Heart left ventricle (tissue), 16 donors: ENCODE measurements at places on chromosomes 6 and 20. TPM values are rescaled to one million over a fixed set of nuclear protein-coding genes. Genes with fewer than 3 reads are reported as not detected.

Gene LAMA2
- total RNA-seq = 299 TPM

Gene TRIM15
- not detected for total RNA-seq

DNA sequence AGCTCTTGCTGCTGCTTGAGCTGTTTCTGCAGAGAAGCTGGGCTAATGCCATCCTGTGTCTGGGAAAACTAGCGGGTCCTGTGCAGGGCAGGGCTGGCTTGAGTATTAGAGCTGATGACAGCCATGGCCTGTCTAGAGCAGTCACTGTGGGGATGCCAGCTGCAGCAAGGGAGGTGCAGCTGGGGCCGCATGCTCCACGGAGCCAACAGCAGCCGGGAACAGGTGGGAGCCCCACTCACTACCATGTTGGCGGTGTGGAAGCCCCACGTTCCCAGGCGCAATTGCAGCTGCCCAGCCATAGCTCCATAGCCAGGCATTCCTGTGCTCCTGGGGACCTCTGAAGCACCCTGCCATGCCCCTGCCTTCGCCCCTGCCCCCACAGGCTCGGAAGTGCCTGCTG lies 212.9 kb downstream of the TFAP2C start:
- no peak overlapping the region for H3K4me3 ChIP-seq
- H3K36me3 ChIP-seq = no peaks in the 10 kb centered on the region
- DNase-seq = no peak

Gene PAX1
- total RNA-seq = not detected

Gene ABHD16B
- not detected for total RNA-seq

Gene PLA2G7
- total RNA-seq = 0.39 TPM

Gene KIAA0408
- 0.99 TPM for total RNA-seq

DNA sequence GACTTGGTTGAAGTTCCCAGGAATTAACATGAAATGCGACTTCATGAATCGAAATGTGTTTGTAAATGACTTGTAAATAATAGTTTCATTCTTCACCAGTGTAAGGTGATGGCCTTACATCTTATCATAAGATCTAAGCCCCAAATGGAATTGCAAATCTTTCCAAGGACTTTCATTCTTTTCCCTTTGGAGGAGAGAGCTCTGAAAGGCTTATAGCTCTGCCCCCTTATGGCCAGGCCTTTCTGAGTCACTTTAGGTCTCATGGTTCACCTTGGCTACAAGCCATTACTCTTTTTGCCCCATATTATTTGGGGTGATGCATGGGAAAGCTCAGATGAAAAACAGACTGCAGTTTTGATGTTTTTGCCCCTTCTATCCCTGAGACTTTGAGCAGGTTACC lies 209.1 kb upstream of the BMP2 start:
- H3K27me3 ChIP-seq = no peaks in the 10 kb centered on the region
- H3K4me1 ChIP-seq = no peaks in the 10 kb centered on the region
- no peaks in the 10 kb centered on the region for H3K36me3 ChIP-seq
- no peak overlapping the region for H3K27ac ChIP-seq
- no peak overlapping the region for H3K4me3 ChIP-seq

- no peak overlapping the region for H3K27ac ChIP-seq
- H3K4me3 ChIP-seq = no peak overlapping the region
- no peaks in the 10 kb centered on the region for H3K27me3 ChIP-seq
- no peaks in the 10 kb centered on the region for H3K4me1 ChIP-seq
These were observed 2.2 kb upstream of the NEU1 start for GRCh38 chr6:31864818-31865204.

Gene BANF2
- not detected for total RNA-seq

Gene SIM1
- total RNA-seq = not detected

- H3K4me3 ChIP-seq = no peak overlapping the region
- no peak overlapping the region for H3K27ac ChIP-seq
- peak; percentile 45 for DNase-seq
- H3K36me3 ChIP-seq = no peaks in the 10 kb centered on the region
These were observed 49.0 kb downstream of the SSR1 start for GRCh38 chr6:7264041-7264440.

DNA sequence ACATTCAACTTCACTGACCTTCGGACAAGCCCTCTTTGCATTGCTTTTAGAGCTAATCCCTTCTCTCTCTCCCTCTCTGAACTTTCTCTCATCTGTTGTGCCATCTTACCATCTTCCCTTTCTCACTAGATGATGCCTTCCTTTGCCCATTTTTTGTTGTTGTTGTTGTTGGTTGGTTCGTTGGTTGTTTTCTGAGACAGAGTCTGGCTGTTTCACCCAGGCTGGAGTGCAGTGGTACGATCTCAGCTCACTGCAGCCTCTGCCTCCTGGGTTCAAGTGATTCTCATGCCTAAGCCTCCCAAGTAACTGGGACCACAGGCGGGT lies 18.8 kb downstream of the MAP3K5 start:
- no peaks in the 10 kb centered on the region for H3K27me3 ChIP-seq
- H3K36me3 ChIP-seq = no peaks in the 10 kb centered on the region
- peak overlapping the region; percentile 47 for H3K27ac ChIP-seq
- DNase-seq = no peak

DNA sequence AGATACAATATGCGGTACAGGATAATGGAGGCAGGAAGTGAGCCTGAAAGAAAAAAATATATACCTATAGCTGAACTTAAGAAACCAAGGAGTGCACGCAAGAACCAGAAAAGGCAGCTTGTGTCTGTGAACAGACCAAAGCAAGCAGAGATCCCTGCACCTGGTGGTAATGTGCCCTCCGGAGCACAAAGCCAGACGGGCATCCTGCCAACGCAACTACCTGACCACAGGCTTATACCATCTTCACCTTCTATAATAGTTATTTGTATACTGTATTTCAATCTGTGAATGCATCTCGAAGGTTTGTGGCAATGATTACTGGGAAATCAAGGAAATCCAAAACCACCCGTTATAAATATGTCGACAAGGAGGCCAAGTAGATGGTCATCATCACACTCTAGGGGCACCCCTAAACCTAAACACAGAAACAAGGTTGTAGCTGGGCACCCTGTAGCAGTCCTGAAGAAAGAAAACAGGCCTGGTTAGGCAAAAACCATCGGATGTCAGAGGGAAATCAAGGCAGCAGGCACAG lies 801 bp downstream of the FBXL4 start:
- peak; percentile 36 for DNase-seq
- peaks cover 4% of the 10 kb centered on the region for H3K4me1 ChIP-seq
- H3K36me3 ChIP-seq = no peaks in the 10 kb centered on the region
- H3K27ac ChIP-seq = peak overlapping the region; percentile 91

- H3K36me3 ChIP-seq = no peaks in the 10 kb centered on the region
- H3K4me1 ChIP-seq = peaks cover 7% of the 10 kb centered on the region
- H3K27me3 ChIP-seq = no peaks in the 10 kb centered on the region
- no peak for DNase-seq
- no peak overlapping the region for H3K27ac ChIP-seq
These were observed 380.5 kb downstream of the C6orf118 start for GRCh38 chr6:164928728-164929407.

DNA sequence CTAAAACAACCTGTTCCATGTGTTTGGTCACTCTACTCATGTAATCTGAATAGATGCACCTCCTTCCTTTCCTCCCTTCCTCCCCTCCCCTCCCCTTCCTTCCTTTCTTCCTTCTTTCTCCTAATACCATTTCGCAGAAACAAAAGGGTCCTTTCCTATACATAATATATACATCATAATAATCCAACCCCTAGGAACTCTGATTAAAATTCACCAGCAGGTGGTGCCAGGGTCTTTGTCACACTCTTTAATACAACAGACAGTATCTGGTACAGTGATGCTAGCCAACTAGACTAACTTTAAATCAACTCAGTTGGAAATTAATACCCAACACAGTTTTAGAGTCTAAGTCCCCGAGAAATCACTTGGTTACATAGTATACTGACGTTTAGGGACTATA lies 181.2 kb upstream of the SHLD1 start:
- H3K4me3 ChIP-seq = no peak overlapping the region
- no peaks in the 10 kb centered on the region for H3K27me3 ChIP-seq
- H3K27ac ChIP-seq = no peak overlapping the region
- no peak for DNase-seq
- H3K36me3 ChIP-seq = peaks cover 98% of the 10 kb centered on the region
- H3K4me1 ChIP-seq = no peaks in the 10 kb centered on the region

- H3K4me3 ChIP-seq = no peak overlapping the region
- no peaks in the 10 kb centered on the region for H3K36me3 ChIP-seq
- H3K27me3 ChIP-seq = no peaks in the 10 kb centered on the region
These were observed 59.0 kb downstream of the COL21A1 start for GRCh38 chr6:56188429-56188828.

GRCh38 chr6:84926189-84927155 lies 162.1 kb upstream of the TBX18 start:
- no peak for DNase-seq
- no peak overlapping the region for H3K4me3 ChIP-seq
- no peaks in the 10 kb centered on the region for H3K4me1 ChIP-seq
- no peak overlapping the region for H3K27ac ChIP-seq

Gene MYB
- total RNA-seq = 0.53 TPM

DNA sequence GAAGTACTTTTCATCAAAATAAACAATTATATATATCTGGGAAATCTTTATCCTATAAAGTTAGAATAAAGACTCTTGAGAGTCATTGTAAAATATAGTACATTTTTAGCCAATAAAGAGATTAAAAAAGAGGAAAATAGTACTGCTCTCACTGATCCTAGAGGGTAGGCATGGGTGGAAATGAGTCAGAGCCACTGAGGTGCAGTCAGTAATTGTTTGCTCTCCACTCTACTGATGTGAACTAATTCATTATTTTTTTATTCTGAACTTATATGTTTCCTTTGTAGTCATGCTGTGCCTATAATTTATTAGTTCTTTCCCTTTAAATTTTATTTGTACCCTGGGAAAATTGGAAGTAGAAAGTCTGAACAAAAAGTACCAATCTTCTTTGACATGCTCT lies 1359.4 kb upstream of the GJE1 start:
- DNase-seq = no peak
- H3K27me3 ChIP-seq = no peaks in the 10 kb centered on the region
- H3K36me3 ChIP-seq = no peaks in the 10 kb centered on the region
- H3K4me1 ChIP-seq = no peaks in the 10 kb centered on the region

Gene BNIP5
- total RNA-seq = not detected

DNA sequence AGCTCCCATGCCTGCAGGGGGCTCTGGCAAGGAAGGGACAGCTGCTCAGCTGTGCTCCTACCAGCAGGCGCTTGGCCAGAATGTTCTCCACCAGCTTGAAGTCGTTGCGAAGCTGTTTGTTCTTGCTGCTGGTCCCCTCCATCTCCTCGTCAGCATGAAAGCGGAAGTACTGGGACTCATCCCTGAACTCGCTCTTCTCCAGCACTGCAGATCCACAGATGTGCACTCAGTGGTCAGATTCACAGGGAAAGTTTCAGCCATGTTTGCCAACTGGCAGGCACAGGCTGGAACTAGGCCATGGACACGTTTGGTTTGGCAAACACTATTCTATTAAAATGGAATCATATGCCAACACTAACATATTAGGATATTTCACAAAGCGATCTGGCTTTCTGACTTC lies 167.9 kb downstream of the PREX1 start:
- no peak overlapping the region for H3K27ac ChIP-seq
- H3K36me3 ChIP-seq = peaks cover 15% of the 10 kb centered on the region
- H3K4me1 ChIP-seq = no peaks in the 10 kb centered on the region
- H3K27me3 ChIP-seq = no peaks in the 10 kb centered on the region
- H3K4me3 ChIP-seq = no peak overlapping the region

DNA sequence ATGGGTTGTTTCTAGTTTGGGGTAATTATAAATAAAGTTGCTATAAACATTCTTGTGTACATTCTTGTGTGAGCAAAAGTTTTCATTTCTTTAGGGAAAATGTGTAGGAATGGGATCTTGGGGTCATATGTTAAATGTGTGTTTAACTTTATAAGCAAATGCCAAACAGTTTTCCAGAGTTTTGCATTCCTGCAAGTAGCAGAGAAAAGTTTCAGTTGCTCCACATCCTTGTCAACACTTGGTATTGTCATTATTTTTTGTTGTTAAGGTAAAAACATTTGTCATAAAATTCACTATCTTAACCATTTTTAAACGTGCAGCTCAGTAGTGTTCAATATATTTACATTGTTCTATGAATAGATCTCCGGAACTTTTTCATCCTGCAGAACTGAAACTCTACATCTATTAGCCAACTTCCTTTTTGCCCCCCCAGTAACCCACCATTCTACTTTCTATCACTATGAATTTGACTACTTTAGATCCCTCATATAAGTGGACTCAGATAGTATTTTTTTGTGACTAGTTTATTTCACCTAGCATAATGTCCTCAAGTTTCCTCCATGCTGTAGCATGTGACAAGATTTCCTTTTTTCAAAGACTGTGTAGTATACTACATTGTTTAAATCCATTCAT lies 48.4 kb downstream of the PHACTR2 start:
- H3K36me3 ChIP-seq = peaks cover 7% of the 10 kb centered on the region
- H3K4me1 ChIP-seq = no peaks in the 10 kb centered on the region
- DNase-seq = no peak
- no peak overlapping the region for H3K27ac ChIP-seq

GRCh38 chr20:51734876-51735720 lies 33.1 kb downstream of the ATP9A start:
- no peak overlapping the region for H3K4me3 ChIP-seq
- no peak for DNase-seq
- H3K36me3 ChIP-seq = no peaks in the 10 kb centered on the region

Gene EPPIN
- total RNA-seq = not detected

GRCh38 chr6:139380611-139381010 lies 6.2 kb upstream of the CITED2 start:
- H3K27me3 ChIP-seq = no peaks in the 10 kb centered on the region
- no peak for DNase-seq
- peaks cover 8% of the 10 kb centered on the region for H3K4me1 ChIP-seq
- H3K36me3 ChIP-seq = no peaks in the 10 kb centered on the region
- no peak overlapping the region for H3K4me3 ChIP-seq

- H3K36me3 ChIP-seq = no peaks in the 10 kb centered on the region
- H3K4me3 ChIP-seq = no peak overlapping the region
- no peaks in the 10 kb centered on the region for H3K27me3 ChIP-seq
These were observed 29.0 kb downstream of the HDGFL1 start for GRCh38 chr6:22598339-22598738.

DNA sequence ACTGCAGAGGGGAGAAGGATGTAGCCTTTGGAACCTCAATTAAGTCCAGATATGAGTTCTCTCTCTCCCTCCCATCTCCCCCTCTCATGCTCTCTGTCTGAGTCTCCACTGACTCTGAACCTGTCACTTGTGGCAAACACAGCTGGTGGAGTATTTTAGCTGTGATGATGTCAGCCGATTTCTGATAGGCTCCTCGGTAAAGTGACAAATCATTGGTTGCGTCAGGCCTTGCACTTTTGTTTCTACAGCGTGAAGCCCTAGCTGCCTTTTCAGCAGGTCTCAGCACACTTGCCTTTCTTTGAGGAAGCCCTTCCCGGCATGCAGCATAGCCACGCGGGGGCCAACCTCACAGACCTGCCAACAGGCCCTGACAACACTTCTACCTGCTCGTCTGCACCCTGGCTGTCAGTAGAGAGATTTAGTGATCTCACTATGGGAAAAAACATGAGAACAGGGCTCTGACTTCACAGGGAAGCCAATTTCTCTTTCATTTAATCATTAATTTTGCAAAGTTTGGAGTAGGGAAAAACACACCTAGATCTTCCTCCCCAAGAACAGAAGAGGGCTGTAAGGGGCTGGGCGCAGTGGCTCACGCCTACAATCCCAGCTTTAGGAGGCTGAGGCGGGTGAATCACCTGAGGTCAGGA lies 84.4 kb downstream of the GMPR start:
- peaks cover 22% of the 10 kb centered on the region for H3K36me3 ChIP-seq
- peaks cover 38% of the 10 kb centered on the region for H3K4me1 ChIP-seq
- peak overlapping the region; percentile 94 for H3K27ac ChIP-seq
- peak overlapping the region; percentile 5 for H3K4me3 ChIP-seq
- H3K27me3 ChIP-seq = no peaks in the 10 kb centered on the region

Gene PI3
- not detected for total RNA-seq
